ENCODE measurements at places on chromosomes 12 and 14.

DNA sequence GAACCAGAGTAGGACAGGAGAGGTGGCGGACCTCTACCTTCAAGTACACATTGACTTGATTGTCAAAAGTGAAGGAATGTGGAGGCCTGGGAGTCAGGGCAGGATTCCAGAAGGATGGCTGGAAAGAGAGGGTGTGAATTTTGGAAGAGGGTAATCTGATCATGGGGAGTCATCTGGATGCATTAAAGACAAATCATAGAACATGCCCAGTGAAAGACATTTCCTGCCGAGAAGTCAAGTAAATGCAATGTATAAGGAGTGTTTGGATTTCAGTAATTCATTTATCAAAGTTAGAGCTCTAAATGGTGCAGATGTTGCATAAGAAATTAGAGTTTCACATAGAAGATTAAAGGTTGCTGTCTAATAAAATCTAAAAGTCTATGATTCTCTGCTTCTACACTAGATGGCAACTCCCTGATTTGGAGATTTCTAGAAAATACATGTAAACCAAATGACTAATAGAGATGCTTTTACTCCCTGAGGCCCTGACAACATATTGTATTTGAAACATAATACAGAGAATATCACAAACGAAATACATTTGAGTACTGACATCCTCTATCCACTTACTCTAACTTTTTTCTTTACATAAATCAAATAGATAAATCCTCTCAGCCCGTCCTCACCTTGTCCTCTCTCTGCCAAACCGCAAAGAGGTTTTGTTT lies 91.3 kb downstream of the KCNA5 start:
- DNase-seq: no peak

GRCh38 chr12:3461391-3461790 lies 29.6 kb upstream of the PRMT8 start:
- peak; percentile 7 for DNase-seq

GRCh38 chr14:77474479-77475177 lies 16.7 kb downstream of the AHSA1 start:
- no peak for DNase-seq

DNA sequence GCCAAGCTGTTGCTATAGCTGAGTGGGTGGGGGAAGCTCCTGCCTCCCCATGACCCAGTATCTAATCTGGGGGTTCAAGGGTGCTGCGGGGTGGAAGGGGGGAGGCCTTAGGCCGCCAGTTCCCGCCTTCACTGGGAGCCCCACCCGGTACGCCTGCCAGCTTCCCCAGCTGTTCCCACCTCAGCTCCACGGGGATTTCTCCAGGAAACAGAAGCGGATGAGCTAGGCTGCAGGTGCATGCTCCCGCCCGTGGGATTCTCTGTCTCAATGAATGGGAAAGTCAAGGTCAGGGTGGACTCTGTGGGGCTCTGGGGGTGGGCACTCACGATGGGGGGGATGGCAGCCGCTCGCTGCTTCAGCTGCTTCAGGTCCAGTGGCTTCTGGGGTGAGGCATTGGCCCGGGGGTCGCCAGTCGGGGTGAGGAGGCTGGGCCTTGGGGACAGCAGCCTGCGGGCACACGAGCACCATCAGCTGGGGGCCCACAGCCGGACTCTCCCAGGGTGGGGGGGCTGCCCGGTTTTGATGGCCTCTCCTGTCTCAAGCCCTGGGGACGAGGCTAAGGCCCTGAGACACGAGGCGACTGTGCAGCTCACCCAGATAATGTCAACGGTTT lies 68.6 kb downstream of the RFLNA start:
- no peak for DNase-seq

- DNase-seq: no peak
Measured at GRCh38 chr12:83779526-83779925, 1092.8 kb downstream of the TMTC2 start.

- DNase-seq: no peak
Measured at GRCh38 chr12:94557746-94558295, 92.5 kb downstream of the TMCC3 start.

- DNase-seq: no peak
Measured at GRCh38 chr14:73816393-73816816, 35.2 kb upstream of the PTGR2 start.

GRCh38 chr12:103498990-103499389 lies 3.2 kb upstream of the C12orf42 start:
- no peak for DNase-seq

GRCh38 chr14:55571125-55571889 lies 8.7 kb upstream of the KTN1 start:
- DNase-seq: no peak

DNA sequence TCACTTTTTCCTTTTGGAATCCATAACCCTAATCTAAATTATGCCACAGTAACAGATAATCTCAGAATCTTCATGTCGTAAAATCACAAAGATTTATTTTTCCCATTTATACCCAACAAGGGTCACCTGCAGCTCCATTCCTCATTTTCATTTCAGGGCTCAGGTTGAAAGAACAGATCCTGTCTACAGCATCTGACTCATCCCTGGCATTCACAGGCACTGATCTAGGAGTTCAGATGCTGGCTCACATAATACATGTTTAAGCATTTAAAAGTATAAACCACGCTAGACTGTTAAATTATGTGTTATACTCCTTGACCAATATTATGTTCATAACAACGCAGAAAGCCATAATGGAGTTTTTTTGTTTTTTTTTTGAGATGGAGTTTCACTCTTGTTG lies 58.3 kb downstream of the STON2 start:
- DNase-seq: no peak

DNA sequence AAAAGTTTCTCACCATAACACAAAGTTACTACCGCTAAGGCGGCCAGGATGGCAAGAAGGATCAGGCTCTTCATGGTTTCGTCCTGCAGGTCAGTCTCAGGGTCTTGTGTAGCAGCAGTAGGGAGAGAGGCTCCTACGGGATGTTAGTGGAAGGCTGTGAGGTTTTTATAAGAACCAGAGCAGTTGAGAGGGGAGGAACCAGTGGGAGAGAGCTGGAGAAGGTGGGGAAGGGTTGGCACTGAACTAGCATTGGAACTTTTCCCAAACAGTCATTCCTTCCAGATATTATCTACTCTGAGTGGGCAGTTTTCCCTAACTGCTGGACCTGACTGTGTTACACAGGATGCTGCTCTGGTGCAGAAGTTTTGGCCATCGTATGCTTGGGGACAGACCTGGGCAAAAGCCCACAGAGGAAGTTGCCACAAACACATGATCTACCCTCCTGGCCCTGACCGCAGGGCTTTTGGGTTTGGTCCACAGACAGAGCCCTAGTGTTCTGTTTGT lies at the start of gene MGP:
MGP (minus strand) TSS at position 137 of the 504 bp plus-strand sequence; CDS start at position 74, 63 bp downstream.
- DNase-seq: peak; percentile 63

GRCh38 chr12:69739287-69740191 lies 879 bp downstream of the RAB3IP start:
- peak; percentile 38 for DNase-seq

GRCh38 chr14:75610834-75611233 lies 32.4 kb downstream of the FLVCR2 start:
- DNase-seq: no peak

DNA sequence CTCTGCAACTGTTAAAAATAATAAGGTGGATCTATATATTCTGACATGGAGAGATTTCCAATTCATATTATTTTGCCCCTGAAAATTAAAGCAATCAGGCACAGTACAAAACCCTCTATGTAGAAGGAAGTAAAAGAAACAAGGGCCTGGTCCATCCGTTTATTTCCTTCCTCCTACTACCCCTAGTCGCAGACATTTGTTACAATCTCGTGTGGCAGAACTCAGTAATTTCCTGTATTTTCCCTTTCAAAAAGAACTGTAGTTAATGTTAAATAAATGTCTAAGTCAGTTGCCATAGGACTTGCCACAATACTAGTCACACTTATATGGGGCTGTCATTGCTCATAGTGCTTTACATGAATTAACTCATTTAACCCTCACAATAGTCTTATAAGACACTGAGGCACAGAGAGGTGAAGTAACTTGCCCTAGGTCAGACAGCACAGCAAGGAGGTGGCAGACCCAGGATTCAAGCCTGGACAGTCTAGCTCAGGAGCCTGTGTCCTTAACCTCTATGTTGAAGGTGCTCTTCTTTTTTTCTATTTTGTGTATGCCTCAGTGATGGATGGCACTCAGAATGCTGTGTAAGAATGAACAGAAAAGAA lies 24.2 kb downstream of the NINJ2 start:
- no peak for DNase-seq

- no peak for DNase-seq
Measured at GRCh38 chr12:81403348-81403747, 325.5 kb downstream of the ACSS3 start.

DNA sequence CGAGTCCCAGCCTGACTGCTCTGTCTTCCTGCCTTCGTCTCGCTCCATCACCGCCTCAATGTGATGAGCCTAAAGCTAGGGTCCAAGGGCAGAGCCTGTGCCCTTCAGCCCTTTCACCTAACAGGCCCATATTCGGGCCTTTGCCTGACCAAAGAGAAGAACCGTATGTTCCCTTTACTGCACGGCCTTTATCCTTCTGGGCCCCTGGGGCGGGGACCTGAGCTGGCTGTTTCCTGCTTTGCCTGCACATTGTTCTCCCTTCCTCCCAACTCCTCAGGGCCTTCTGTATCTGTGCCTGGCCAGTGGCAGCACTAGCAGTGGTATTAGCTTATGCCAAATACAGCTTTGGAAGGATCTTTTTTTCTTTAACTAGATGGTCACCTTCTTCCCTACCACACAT lies 8.5 kb upstream of the MYL6B start:
- no peak for DNase-seq

DNA sequence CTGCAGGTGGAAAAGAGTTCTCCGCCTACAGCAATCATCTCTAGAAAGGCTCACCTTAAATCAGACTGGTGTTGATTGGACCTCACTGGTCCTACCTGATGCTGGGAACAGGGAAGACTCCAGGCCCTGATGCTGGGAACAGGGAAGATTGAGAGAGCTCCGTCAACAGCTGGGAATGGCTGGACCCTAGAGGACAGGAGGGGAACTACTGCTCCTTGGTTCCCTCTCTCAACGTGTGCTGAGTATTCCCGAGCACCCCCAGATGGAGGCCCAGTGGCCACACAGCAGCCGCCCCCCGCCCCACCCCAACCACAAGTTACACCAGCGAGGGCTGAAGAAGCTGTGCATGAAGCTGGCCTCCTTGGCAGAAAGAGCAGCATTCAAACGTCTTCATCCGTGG lies 240.3 kb downstream of the SLC15A4 start:
- no peak for DNase-seq

- no peak for DNase-seq
Measured at GRCh38 chr12:125633686-125634085, 568.5 kb downstream of the AACS start.

DNA sequence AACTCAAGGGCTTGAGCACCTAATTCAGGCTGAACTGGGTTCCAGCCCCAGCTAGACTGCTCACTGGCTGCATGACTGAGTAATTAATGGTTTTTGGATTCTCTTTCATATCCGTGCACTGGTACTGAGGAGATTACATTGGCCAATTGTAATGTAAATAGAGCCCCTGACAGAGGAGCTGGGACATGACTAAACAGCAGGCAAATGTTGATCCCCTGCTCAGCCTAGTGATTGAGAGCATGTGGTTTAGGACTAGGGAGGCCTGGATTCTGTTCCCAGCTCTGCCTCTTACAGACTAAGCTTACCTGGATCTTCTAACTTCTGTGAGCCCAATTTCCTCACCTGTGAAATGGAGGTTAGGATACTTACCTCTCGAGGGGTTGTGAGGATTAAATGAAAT lies 204.3 kb downstream of the ESR2 start:
- no peak for DNase-seq

DNA sequence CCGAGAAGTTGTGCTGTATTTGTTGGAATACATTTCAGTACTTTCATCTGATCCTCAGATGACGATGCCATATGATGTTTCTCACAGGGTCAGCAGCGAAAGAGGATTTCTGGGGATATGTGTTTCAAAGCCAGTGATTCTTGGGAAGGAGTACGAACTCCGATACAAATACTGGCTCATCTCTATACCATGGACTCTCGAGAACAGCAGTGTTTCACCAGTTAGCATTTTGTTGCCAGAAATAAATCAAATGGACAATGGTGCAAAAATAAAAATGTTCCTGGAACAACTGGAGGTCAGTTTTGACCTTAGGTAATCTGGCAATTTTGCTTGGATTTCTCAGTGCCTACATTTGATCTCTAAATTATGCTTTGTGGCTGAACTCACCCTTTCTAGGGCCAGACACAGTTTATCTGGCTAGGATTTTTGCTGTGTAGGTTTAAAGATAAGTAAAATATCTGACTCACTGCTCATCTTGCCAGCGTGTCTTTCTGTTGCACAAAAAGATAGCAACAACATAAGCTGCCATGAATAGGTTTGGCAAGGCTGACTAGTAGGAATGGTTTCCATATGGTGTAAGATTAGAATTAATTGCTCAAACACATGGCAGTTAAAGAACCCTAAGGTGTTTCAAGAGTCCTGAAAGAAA lies 11.0 kb upstream of the MGP start:
- peak; percentile 32 for DNase-seq

GRCh38 chr14:102511538-102511937 lies 2.0 kb upstream of the ANKRD9 start:
- no peak for DNase-seq

DNA sequence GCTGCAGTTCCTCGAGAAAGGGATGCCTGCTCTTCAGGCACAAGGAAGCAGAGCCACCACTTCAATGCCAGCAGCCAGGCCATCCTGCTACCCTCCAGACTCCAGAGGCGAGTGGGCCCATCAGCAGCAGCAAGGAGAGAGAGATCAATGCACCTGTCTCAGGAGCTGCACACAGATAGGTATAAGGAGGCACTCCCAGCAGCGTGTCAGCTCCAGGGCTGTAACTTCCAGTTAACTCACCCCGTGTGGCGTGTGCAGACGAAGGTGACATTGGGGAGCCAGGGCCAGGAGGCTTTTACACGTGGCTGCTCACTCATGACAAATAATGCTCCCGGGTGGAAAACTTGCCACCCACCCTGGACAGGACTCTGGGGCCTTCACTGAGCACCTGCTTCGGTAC lies 24.2 kb downstream of the GALNT16 start:
- no peak for DNase-seq

DNA sequence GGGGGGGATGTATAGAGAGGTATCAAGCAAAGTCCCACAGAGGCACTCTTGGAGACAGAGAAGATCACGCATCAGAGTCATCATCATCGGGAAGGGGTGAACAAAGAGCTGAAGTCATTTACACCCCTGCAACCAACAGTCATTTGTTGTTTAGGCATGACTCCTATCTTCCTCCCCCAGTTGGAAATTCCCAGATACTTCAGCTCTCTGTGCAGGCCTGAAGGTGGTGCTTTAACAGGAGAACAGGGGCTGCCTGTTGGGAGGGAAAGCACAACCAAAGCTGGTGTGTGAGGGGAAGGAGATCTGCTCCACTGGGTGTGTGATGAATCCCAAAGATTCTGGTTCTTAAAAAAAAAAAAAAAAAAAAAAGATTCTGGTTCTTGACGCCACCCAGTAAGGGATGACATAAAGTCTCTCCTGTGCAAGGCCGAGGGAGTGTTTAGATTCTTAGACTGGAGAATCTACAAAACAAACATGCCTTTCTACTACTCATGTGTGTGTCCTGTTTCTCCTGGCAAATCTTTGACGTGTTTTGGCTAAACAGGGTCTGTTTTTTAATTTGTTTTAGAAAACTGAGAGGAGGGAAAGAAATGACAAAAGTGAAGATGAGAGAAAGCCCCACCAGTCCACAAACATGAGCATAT lies 121.0 kb upstream of the ARHGAP5 start:
- DNase-seq: no peak

- DNase-seq: no peak
Measured at GRCh38 chr12:123250471-123251383, 17.5 kb downstream of the MTRFR start.
